ENCODE measurements at places on chromosomes 2 and 18. TPM values are rescaled to one million over a fixed set of nuclear protein-coding genes. Genes with fewer than 3 reads are reported as not detected.

MBP gene
- 2.2 TPM for total RNA-seq

CYP26B1 gene
- total RNA-seq: under 0.01 TPM

DNA sequence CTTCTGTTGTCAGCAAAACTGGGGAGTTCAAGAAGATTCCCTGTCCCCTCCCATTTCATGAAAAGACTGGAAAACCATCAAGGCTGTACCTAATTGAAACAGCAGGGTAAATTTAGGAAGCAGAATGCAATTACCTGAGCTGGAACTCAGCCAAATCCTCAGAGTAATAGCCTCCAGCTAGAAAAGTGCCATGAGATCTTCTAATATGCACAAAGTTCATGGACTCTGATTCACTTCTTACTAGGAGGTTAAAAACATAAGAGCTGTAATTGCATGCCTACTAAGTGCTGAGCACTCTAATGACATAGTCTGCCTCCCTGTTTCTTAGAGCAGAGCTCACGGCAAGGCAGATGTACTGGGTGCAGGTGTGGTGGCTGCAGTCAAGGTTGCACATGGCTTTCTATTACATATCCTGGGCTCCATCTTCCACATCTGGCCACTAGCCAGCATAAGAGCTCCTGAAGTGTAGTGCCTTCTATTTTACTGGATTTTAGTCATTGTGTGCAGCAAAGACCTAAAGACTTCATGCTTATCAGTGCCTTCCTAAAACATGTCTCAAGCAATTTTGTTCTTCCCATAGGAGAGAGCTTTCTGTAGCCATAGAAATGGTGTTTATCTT lies 341.7 kb downstream of the PTPRM start:
- no peak for DNase-seq
- H3K4me1 ChIP-seq: peaks cover 7% of the 10 kb centered on the region
- no peaks in the 10 kb centered on the region for H3K27me3 ChIP-seq

- no peak overlapping the region for H3K27ac ChIP-seq
- H3K4me3 ChIP-seq: no peak overlapping the region
Measured at GRCh38 chr2:162126111-162126519, 25.9 kb downstream of the GCG start.

- H3K27me3 ChIP-seq: no peaks in the 10 kb centered on the region
- no peaks in the 10 kb centered on the region for H3K4me1 ChIP-seq
- H3K36me3 ChIP-seq: no peaks in the 10 kb centered on the region
Measured at GRCh38 chr2:104043864-104044263, 810.1 kb upstream of the POU3F3 start.

GRCh38 chr18:69217196-69218000 lies 183.3 kb upstream of the DOK6 start:
- H3K36me3 ChIP-seq: no peaks in the 10 kb centered on the region
- H3K4me1 ChIP-seq: no peaks in the 10 kb centered on the region
- no peak for DNase-seq
- no peak overlapping the region for H3K4me3 ChIP-seq
- no peaks in the 10 kb centered on the region for H3K27me3 ChIP-seq
- no peak overlapping the region for H3K27ac ChIP-seq

DNA sequence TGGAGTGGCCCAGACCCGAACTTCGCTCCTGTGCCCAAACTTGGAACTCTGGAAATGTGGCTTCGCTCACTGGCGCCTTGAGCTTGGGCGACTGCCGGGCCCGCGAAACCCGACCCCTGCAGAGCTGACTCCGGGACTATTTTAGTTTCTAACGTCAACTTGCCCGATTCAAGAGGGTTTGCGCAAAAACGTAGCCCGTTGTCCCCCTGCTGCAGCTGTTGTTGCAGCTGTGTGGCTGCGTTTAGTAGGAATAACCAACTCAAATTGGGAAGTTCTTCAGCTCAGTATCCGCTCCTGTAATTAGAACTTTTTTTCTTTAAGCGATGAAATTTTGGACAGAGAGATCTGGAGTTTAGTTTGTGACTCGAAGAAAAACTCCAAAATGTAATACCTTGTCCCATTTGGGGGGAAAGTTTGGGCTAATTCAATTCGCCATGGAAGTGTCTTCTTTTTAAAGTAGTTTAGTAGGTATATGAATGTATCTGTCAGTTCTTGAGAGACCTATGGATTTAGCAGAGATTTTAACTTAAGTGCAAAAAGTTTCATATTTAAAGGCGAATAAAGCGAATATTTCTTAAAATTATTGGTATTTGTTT lies 559 bp downstream of the MYL12A start:
- H3K36me3 ChIP-seq: peaks cover 19% of the 10 kb centered on the region
- H3K27ac ChIP-seq: peak overlapping the region; percentile 98
- H3K4me1 ChIP-seq: peaks cover 43% of the 10 kb centered on the region
- peak overlapping the region; percentile 92 for H3K4me3 ChIP-seq
- no peaks in the 10 kb centered on the region for H3K27me3 ChIP-seq
- DNase-seq: no peak
